ENCODE measurements at places on chromosomes 2 and 18. TPM values are rescaled to one million over a fixed set of nuclear protein-coding genes. Genes with fewer than 3 reads are reported as not detected.

DNA sequence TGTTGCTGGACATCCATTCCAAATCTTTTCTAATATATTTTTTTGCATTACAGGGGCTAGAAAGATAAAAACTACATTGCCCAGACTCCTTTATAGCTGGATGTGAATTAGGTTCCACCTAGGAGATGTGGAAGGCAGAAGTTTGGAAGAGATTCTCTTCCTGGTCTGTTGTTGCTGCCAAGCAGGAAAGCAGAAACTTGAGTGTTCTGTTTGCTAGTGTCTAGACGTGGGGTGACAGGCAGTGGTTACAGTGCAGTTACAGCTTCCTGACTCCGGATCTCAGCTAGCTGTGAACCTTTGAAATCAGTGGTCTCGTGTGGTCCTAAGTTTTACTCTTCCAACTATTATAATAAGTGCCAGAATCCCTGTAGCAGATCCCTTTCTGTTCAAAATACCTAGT is 46.2 kb downstream of the COL4A4 start:
- DNase-seq: no peak

- DNase-seq: no peak
Observed at GRCh38 chr2:23753291-23754010, 173.5 kb downstream of the ATAD2B start.

GRCh38 chr2:218444692-218445357 is 25.9 kb downstream of the VIL1 start:
- no peak for DNase-seq

Gene MALL
- 0.49 TPM for total RNA-seq

Measured in glutamatergic neuron (in vitro differentiated cells).